ENCODE measurements at places on chromosomes 4 and X.

DNA sequence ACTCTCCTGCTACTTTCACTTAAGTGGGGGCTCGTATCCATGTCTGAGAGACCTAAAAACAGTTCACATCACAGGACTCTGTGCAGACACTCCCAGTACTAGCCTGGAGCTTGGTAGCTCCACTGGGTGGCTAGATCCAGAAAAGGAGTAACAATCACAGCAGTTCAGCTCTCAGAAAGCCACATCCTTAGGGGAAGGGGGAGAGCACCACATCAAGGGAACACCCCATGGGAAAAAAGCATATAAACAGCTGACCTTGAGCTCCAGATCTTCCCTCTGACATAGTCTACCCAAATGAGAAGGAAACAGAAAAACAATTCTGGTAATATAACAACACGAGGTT, 175.8 kb downstream of the FAM13A start:
- no peak for DNase-seq

DNA sequence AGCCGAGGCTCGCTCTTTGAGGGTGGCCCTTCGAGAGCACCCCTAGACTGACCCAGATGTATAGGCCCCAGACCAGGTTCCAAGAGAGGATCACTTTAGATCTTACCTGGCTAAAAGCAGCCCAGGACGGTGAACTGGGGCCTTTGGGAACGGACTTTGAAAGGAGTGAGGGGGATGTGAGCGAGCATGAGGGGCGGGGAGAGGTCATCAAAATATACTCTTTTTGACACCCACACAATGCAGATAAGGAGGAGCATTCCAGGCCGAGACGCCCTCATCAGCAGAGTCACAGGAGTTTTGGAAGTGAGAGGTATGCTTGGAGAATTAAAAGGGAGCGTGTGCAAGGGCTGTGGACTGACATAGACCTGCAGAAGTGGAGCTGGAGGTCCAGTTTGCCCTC, 528 bp downstream of the NSDHL start:
- DNase-seq: no peak

DNA sequence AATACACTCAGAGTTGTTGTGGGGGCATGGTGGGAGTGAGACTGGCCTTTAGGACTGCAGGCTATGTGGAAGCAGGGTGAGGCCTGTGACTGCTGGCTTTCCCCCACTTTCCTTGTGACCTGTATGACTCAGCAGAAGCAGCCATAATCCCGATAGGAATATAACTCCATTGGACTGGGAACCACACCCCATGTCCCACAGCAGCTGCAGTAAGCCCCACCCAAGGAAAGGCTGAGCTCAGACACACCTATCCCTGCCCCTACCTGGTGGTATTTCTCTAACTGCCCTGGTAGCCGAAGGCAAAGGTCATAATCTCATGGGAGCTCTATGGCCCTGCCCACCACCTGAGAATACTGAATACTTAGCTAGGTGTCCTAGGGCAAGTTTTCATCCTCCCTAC, 169.3 kb downstream of the GC start:
- DNase-seq: no peak

- DNase-seq: no peak
Observed at GRCh38 chr4:116796022-116796421, 289.4 kb downstream of the TRAM1L1 start.

- no peak for DNase-seq
Observed at GRCh38 chr4:38310446-38311043, 350.3 kb downstream of the PTTG2 start.

All from uterus (tissue), 4 donors.